ENCODE measurements at places on chromosomes 11 and 22. TPM values are rescaled to one million over a fixed set of nuclear protein-coding genes. Genes with fewer than 3 reads are reported as not detected.
A peak's percentile ranks its signal among the peaks of the same experiment; 100 is the strongest.

DAGLA gene
- total RNA-seq, result 5.0 TPM

GRCh38 chr11:13567551-13567950, 71.8 kb upstream of the PTH start:
- ATAC-seq, result no peak

- no peak for ATAC-seq
Measured at GRCh38 chr11:123690485-123690884, 36.1 kb upstream of the SCN3B start.

DNA sequence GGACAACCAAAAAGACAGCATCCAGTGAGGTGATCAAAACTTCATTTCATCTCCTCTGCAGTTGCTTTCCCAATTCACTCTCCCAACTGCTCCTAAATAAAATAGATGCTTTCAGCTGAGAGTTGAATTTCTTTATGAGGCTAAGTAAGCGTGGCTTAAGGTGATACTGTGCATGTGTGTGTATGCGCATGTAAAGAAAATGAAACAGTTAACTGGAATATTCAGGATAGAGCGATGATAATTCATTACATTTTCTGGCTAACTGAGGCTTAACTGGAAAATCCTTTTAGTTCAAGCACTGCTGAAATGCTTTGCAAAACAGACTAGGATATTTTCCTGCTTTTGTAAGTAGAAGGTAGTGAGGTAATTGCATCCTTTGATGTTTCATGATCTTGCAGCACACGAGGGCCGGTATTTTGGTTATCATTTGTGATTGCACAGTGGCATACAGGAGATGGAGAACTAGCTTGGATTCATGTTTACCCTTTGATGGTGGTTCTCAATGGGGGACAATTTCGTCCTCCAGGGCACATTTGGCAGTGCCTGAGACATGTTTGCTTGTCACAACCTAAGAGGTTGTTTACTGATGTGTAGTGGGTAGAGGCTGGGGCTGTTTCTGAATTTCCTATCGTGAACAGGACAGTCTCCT, 71.2 kb downstream of the ZBTB16 start:
- peak; percentile 51 for ATAC-seq

DNA sequence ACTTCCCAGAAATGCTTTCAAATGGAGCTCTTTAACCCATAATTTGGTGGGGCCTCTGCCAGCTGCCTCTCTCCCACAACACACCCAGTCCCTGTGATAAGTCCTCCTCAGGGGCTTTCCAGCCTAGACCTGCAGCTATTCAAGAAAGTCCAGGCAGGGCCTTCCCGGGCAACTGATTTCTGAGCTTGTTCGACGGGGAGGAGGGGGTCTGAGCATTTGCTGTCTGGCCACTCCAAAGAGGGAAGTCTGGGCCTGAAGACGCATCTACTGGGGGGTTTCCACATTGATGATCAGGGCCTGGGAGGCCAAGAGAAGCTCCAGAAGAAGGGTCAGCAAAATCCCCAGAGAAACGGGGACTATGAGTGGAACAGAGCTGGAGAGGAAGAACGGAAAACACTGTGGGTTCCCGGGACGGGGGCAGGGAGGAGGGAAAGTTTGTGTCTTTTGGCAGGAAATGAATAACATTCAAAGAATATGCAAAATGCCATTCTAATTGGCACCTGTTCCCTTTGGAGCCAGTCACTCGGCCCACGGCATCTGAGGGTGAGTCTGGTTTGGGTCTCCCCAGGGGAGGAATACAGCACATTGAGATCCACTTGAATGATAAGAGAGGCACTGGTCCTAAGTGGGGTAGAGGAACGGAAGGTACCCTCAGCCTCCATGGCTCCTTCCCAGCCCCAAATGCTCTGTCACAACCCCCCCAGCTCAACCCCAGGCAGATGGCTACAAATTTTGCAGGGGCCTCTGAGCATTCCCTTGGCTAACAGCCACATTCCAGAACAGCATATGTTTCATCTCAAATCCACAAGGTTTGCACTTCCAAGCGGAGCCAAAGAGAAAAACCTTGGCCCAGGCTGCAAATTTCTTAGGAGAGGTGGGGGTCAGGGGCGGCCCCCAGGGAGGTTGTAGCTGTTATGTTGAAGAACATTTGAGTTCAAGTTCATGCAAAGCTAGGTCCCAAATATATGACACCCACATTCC, 72.0 kb downstream of the RPUSD4 start:
- no peak for ATAC-seq

DNA sequence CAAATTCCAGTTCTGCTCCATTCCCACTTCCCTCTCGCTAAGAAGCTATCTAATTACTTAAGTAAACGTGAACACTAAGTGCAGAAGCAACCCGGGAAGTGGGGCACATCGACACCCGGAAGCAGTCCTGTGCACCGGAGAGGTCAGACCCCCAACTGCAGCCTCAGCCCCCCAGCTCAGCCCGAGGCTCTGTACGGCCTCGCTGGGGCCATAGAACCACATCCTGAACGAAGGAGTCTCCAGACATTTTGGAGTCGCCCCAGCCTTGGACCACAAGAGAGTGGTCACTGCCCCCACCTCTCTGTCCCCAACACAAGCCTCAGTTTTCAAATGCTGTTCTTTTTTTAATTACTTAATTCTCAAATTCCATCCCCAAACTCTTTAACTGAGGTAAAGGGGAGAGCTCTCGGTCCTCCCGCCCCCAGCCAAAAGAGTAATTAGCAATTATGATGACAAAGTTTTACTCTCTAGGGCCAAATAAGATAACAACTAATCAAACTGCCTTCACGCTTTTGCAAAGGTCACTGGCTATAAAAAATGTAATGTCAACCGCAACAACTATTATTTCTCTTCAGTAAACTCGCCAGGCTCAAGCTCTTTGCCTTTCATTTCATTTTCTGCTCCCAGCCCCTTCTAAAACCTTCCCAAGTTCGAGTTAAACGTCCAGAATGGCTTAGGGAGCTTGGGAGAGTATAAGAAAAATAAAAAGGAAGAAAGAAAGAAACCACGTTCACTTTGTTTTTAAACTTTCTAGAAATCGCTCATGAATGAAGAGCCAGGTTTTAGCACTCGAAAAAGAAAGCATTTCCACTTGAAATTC, 2.2 kb downstream of the PAX6 start:
- no peak for ATAC-seq

DNA sequence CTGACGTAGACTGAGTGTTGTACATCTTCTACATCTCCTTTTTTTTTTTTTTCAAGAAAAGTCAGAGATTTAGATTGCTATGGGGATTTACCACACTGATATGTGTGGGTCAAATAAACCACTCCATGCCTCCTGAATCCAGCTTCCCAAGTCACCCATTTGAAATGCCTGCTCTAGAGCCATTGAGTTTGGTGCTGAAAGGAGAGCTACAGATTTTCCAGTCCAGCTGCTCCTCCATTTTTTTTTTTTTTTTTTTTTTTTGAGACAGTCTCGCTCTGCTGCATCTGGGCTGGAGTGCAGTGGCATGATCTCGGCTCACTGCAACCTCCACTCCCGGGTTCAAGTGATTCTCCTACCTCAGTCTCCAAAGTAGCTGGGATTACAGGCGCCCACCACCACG, 115.2 kb upstream of the TIMP3 start:
- ATAC-seq, result no peak

DNA sequence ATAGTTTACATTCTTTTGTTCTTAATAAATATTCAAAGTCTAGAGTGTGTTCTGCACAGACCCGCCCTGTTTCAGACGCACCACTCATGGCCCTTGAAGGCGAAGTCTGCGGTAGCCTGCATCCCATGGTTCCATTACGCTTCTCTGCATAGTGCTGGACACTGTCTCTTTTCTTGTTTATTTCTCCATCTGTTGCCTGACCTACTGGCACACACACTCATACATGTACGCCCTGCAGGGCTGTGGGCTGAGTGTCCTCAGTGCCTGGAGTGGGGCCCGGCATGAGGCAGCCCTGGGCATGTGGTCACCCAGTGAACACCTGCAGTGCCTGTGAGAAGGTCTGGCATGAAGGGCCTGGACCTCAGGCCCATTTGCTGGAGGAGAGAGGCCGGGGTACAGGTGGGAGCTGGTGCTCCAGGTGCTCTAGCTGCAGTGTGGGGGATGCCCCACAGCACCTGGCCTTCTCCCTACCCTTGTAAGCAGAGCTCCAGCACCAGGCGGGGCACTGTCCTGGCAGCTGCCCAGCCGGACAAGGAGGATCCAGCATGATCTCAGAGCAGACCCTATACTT, 404.1 kb downstream of the TBC1D22A start:
- ATAC-seq, result no peak

DNA sequence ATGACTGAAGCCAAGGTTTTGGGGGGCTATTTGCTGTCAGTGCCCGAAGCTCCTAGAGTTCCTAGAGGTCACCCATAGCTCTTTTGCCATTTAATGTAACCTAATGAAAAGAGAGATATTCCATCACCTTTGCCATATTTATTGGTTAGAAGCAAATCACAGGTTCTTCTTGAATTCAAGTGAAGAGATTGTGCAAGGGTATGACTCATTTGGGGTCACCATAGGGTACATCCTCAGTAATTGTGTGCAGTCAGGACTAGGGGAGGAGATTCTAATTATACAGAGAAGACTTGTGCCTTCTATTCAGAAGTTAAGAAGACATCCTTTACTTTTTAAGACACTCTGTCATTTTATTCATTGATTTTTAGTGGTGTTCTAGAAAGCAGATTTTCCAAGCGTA, 6.9 kb upstream of the PRAME start:
- ATAC-seq, result no peak

- ATAC-seq, result no peak
Measured at GRCh38 chr22:38997518-38997917, 15.4 kb downstream of the APOBEC3B start.

- peak; percentile 42 for ATAC-seq
Measured at GRCh38 chr11:45658292-45658991, 7.0 kb downstream of the CHST1 start.

GRCh38 chr11:110755941-110756340, 43.7 kb upstream of the ARHGAP20 start:
- ATAC-seq, result no peak

DNA sequence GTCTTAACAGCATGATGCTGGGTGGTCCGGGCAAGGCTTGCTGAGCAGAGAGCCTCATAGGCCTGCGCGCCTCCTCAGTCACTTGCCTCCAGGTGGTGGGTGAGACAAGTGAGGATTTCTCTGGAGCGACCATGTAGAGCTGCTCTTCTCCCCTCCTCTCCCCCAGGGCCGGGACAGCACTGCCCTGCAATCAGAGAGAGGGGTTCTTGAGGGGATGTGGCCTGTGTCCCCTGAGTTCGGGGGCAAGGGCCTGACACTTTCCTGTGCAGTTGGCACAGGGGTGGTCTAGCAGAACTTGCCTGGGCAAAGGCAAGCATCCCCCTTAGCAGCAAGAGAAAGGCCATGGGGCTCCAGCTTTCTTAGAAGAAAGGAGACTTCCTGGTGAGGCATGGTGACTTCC, 95.8 kb upstream of the LMO1 start:
- ATAC-seq, result no peak
